T-helper 2 cell (primary cell): ENCODE measurements at places on chromosomes 1 and 21.
A peak's percentile ranks its signal among the peaks of the same experiment; 100 is the strongest.

DNA sequence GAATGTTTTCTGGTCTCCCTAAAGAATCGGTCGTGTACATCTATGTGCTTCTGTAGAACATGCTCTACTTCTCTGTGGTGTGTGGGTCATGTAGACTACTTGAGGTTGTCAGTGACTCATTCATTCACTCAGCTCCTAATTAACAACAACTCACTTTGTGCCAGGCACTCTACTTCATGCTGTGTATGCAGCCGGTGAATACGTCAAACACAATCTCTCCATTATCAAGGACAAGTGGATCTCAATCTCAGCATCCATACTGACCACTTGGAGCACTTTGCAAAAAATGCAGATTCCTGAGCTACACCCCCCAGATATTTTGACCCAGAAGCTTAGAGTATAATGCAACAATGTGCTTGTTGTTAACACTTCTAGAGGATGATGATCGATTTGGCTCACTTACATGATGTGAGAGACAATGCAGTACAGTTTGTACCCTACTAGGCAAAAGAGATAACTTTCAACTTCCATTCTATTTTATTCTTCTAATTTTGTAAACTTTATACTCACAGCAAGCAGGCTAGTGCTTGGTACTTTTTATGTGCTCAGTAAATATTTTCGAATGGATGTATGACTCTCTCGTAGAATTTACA lies 508.6 kb upstream of the ADAMTS5 start:
- no peak for DNase-seq

- DNase-seq: no peak
These were observed 291.4 kb downstream of the TGFB2 start for GRCh38 chr1:218636548-218636947.

DNA sequence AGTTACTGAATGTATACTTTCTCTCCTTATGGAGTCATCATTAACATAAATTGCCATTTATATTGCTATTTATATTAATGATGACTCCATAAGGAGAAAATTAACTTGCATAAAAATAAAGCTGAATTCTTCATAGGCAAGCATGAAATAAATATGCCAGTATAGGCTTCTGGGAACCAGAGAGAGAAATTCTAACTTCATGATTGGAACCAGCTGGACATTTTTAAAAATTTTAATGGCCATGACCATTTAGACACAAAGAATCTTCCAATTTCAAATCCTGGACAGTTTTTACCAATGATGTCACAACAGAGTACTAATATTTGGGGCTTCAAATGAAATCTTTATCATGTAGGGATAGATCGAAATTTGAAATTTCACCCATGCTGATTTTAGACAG lies 268.7 kb downstream of the PTGER3 start:
- no peak for DNase-seq

GRCh38 chr1:231576804-231577718 lies 48.6 kb downstream of the TSNAX start:
- DNase-seq: no peak

DNA sequence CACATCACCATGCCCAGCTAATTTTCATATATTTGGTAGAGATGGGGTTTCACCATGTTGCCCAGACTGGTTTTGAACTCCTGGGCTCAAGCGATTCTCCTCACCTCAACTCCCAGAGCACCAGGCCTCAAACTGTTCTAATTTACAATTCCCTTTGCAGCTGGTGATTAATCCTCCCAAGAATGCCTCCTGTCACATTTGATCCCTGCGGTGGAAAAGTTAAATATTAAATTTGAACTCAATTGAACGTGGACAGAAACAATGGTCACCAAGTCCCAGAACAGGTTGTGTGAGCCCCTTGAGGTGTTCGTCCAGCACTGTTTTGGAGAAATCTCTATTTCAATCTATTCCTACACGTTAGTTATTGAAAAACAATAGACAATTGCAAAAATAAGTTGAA lies 2.0 kb upstream of the ANKRD35 start:
- DNase-seq: no peak

- no peak for DNase-seq
These were observed 8.5 kb downstream of the TTF2 start for GRCh38 chr1:117068580-117068979.

GRCh38 chr1:206778031-206778430 lies 5.7 kb upstream of the IL10 start:
- no peak for DNase-seq

GRCh38 chr1:213464786-213465460 lies 413.9 kb downstream of the RPS6KC1 start:
- peak; percentile 24 for DNase-seq

GRCh38 chr1:89682611-89683010 lies 49.7 kb downstream of the LRRC8C start:
- DNase-seq: no peak

- no peak for DNase-seq
These were observed 64.8 kb downstream of the ERG start for GRCh38 chr21:38433471-38433870.

- no peak for DNase-seq
These were observed 175.3 kb downstream of the PLPP3 start for GRCh38 chr1:56404066-56404465.

DNA sequence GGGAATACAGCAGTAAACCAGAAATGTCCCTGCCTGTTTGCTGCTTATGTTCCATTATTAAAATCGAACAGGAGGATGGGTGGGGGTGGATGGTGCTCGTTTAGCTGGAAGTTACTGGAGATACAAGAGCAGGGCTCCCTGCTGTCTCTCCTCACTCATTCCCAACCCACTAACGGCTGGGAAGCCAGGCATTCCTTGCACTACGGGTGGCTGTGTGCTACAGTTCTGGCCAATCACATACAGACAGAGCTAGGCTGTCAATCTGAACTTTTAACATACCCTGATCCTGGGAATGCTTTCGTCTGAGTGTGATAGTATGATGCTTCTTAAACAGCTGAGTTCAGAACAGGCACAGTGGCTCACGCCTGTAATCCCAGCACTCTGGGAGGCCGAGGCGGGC lies 7.0 kb downstream of the SIPA1L2 start:
- DNase-seq: no peak

GRCh38 chr1:110187139-110187890 lies 22.8 kb upstream of the KCNC4 start:
- no peak for DNase-seq

DNA sequence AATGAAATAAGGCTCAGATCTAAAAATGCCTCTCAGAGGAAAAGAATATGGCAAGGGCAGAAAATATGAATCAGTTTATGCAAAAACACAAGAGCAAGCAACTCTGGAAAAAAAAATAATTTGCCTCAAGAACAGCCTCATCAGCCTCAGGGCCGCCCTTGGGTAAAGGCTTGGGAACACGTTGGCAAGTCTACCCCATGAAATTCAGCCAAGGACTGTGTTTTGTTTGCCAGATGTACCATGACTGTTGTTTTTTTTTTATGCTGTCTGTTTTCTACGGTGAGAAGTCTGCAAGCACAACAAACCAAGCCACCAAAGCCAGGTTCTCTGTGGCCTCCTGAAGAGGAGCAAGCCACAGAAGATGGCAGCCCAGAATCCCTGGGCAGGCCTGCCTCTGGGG lies 18.0 kb downstream of the HHIPL2 start:
- no peak for DNase-seq

DNA sequence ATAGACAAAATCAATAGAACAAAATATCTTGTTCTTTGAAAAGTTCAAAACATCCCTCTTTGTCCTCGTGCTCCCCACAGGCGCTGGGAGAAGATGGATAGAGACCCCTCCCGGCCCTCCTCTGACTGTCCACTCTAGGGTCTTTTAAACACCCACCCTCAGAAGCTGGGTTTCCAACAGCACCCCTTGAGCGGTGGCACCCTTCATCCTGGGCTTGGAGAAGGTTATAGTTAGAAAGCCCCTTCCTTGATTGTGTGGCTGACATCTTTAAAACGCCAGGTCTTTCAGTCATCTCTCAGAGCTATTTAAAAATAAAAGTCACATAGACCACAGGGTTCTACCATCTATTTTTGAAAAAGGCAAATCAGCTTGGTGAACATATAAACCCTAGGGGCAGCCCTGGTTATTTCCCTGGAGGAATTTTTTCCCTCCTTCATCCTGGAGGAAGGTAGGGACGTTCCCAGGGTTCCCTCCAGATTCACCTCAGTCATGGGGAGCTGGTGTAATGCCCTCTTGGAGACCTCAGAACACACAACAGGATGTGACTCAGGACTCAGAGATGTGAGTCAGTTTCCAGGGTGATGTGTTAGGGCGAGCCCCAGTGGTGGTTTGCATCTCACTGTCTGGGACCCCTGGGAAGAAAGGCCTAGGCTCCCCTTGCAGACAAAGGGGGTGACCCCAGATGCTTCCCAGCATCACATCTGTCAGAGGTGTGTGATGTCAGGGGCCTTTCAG lies 138.5 kb downstream of the CLIC6 start:
- DNase-seq: peak; percentile 30

- DNase-seq: no peak
These were observed 15.7 kb downstream of the TCEA3 start for GRCh38 chr1:23408797-23409290.

GRCh38 chr1:229636042-229636441 lies 10.0 kb downstream of the URB2 start:
- no peak for DNase-seq

- no peak for DNase-seq
These were observed 243.0 kb upstream of the PROX1 start for GRCh38 chr1:213744780-213745179.

DNA sequence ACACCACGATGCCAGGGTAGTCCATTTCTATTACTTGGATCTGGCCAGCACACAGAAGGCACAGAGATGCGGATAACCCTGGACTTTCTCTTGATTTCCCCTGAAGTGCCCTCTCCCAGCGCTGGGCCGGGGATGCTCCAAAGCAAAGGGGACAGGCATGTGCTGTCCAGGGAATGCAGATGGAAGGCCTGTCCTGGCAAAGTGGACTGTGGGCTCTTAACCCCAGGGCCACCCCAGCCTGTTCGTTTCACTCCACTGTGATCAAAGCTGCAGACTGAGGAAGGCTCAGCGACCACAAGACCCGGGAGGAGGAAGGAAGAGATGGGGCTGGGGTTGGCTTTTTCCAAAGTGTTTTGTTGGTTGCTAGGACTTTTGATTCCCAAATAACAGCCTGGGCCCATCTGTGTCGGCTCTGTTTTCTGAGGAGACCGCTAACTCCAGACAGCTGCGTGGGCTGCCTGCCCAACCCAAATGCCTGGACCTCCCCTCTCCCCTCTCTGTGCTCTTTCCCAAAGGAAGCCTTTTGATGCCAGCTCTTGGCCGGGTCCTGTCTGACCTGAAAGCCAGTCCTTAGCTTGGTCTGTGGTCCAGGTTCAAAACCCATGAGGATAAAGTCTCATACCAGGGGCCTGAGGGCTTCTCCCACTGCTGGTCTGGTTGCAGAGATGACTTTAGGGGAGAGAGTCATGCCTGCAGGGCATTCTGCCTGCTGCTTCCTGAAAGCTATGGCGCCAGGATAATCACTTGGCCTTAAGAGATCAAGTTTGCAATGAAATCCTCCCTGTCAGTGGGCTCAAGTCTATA lies 119.6 kb upstream of the CD34 start:
- DNase-seq: no peak

- no peak for DNase-seq
These were observed 39.8 kb downstream of the LHX4 start for GRCh38 chr1:180269645-180270529.

GRCh38 chr1:245858722-245859492 lies 648.2 kb downstream of the SMYD3 start:
- no peak for DNase-seq

DNA sequence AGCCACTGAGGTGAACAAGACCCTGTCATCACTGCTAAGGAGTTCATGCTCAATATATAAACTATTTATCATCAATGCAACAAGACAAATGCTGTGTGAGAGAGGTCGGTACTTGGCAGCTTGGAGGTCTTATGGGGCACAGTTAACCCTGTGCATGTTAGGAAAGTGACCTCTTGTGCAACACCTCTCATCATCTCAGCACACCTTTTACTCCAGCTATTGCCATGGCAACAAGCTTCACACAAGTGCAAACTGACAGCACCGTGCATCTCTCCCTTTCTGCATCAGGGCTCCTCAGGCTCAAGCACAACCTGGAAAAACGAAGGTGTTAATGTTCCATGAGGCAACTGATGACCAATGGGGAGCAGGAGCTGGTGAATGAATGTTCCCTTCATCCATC lies 14.7 kb upstream of the MYSM1 start:
- no peak for DNase-seq

DNA sequence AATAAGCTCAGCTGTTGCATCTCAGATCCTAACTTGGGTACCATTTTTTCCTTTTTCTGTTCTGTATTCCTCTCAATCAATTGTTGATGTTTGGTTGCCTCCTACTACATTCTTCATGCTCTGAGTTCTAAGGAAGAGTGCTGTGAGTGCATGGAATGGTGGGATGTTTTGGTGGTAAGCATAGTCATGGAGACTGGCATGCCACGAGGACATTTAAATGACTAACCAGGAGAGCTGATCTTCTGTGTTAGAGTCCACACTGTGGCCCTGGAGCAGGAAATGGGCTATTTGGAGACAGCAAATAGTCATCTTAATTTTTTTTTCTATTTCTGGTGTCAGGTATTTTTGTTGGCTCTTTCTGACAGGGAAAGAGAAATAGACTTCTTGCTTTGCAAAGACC lies 69.5 kb upstream of the HSD17B7 start:
- no peak for DNase-seq

- DNase-seq: peak; percentile 14
These were observed 101.2 kb upstream of the COL6A1 start for GRCh38 chr21:45880097-45881068.

DNA sequence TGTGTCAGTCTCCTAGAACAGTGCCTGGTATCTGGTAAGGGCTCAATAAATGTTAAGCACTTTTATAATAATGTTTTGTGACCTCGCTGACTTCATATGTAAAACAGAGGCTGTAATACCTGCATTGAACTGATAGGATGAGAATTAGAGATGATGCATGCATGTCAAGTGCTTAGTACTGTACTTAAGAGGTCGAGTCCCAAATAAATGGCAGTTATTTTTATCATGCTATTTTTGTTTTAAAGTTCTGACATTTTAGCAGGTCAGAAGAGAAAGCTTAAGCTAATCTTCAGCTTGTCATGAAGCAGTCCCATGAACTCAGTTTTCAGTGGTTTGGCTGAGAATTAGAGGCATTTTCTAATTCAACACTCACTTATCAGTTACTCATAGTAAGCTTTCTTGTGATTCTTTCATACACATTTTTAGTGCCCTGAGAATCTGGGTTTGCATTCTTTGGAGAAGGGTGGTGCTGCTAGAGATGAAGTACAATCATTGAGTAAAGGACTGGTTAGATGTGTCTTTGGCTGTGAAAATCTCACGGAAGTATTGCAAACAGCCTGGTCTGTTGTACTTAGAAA lies 75.7 kb upstream of the RAVER2 start:
- no peak for DNase-seq

DNA sequence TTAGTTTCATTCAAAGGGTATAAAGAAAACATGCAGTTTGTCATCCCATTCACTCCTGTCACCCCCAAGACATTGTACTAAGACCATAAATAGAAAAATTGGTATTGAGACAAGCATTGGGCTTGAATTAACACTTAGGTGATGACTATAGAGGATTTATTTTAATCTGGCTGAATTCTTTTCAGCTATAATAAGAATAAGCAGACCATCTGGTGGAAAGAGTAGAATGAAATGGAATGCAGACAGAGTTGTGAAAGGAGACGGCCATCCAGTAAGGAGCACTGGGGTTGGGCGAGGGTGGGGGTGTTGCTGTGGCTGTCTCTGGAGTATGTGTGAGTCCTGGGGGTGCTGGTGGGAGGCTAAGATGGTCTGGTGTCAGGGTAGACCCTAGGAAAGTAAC lies 125.0 kb upstream of the IVNS1ABP start:
- DNase-seq: no peak

- DNase-seq: peak; percentile 8
These were observed 10.0 kb downstream of the MAEL start for GRCh38 chr1:166999075-166999474.

GRCh38 chr21:31917108-31917507 lies 44.3 kb downstream of the HUNK start:
- no peak for DNase-seq
